Sigmoid colon (tissue), 7 donors: ENCODE measurements at places on chromosomes 13 and 19.

DNA sequence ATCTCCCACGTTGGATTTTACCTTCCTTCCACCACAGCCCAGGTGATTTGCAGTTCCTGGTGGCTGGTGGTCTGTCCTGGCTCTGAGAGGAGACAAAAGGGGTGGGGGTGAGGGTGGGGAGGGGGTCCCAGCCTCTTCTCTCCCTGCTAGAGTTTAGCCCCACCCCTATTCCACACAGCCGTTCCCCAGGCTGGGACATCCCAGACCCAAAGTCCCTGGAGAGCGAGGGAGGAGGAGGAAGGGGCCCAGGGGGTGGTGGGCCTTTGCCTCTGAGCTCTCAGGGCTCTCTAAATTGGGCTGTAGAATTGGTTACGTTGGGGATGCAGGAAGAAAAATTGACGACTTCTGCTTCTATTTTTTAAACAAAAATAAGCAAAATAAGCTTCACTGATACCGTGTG, 81.9 kb downstream of the SLC6A16 start:
- no peak for DNase-seq

GRCh38 chr19:49767381-49767780, 580 bp downstream of the AP2A1 start:
- DNase-seq = no peak

DNA sequence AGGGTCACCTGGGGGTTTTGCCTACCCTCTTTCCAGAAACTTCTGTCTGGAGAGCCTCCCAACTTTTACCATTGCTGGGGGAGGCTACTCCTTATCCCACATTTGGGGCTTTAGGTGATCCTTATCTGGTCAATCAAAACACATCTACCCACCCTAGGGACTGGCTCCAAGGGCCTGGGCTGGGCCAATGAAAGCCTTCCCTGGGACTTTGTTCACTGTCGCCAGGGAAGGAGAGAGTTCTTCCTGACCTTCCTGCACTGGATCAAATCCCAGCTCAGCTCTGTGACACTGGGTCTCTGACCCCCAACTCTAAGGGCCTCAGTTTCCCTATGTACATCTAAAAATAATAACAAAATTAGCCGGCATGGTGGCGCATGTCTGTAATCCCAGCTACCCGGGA, 11.1 kb downstream of the DOCK6 start:
- DNase-seq = no peak

DNA sequence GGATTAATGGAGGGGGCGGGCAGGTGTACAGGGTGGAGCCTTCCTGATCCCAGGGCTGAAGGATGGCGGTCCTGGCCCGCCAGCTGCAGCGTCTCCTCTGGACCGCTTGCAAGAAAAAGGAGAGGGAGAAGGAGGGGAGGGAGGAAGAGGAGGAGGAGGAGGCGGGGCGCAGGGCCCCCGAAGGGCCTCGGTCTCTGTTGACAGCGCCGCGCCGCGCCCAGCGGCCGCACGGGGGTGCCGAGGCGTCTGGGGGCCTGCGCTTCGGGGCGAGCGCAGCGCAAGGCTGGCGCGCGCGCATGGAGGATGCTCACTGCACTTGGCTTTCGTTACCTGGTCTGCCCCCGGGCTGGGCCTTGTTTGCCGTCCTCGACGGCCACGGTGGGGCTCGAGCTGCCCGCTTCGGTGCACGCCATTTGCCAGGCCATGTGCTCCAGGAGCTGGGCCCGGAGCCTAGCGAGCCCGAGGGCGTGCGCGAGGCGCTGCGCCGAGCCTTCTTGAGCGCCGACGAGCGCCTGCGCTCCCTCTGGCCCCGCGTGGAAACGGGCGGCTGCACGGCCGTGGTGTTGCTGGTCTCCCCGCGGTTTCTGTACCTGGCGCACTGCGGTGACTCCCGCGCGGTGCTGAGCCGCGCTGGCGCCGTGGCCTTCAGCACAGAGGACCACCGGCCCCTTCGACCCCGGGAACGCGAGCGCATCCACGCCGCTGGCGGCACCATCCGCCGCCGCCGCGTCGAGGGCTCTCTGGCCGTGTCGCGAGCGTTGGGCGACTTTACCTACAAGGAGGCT, at the start of gene PPM1N:
Gene PPM1N, plus strand, starts transcription at position 33 of the 785 bp plus-strand sequence. Its CDS starts 30 bp downstream, at position 63.
- DNase-seq = no peak

DNA sequence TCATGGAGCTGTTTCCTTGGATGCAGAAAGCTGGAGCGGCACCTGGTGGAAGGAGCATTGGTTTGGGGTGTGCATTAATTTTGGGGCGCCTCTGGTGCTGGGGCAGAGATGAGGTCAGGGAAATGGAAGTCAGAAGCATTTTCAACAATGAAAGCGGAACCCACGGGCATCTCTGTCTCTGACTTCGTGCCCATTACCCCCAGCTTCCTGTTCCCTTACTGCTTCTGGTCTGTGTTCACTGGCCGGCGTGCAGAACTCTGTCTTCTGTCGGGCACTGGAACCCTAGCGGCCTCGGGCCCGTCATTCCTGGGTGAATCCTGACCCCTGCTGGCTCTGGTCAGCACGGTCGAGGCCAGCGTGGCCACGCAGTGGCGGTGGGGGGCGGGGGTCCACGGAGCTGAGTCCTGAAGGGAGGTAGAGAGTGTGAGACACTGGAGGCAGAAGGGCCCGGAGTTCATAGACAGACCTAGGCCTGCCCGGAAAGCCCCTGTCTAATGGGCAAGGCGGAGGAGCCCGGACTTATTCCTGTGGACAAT, 7.9 kb upstream of the LINGO3 start:
- DNase-seq = peak; percentile 85

- no peak for DNase-seq
Measured at GRCh38 chr19:6268382-6268771, 11.4 kb downstream of the MLLT1 start.

GRCh38 chr19:35816262-35816661, 3.6 kb upstream of the PRODH2 start:
- no peak for DNase-seq

GRCh38 chr13:98181111-98181815, 4.2 kb upstream of the RNF113B start:
- no peak for DNase-seq

DNA sequence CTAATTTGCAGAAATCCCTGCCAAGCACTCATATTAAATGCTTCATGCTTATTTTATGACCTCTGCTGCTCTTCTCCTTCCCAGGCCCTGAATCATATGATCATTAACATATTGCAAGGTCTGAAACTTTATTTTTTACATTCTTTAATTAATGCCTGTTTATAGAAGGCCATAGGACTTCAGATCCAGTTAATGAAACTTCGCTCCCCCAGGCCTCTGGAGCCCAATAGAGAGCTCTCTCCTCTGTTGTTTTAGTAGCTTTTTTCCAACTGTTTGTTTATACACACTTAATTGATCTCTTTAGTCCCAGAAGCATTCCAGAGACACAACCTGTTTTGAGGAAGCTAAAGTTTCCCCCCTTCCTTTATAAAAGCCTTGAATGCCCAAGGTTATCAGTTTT, 68.3 kb downstream of the DACH1 start:
- DNase-seq = no peak

GRCh38 chr13:65710514-65710913, 1519.6 kb downstream of the PCDH9 start:
- no peak for DNase-seq

GRCh38 chr13:30479154-30479882, 13.6 kb upstream of the HMGB1 start:
- DNase-seq = no peak

DNA sequence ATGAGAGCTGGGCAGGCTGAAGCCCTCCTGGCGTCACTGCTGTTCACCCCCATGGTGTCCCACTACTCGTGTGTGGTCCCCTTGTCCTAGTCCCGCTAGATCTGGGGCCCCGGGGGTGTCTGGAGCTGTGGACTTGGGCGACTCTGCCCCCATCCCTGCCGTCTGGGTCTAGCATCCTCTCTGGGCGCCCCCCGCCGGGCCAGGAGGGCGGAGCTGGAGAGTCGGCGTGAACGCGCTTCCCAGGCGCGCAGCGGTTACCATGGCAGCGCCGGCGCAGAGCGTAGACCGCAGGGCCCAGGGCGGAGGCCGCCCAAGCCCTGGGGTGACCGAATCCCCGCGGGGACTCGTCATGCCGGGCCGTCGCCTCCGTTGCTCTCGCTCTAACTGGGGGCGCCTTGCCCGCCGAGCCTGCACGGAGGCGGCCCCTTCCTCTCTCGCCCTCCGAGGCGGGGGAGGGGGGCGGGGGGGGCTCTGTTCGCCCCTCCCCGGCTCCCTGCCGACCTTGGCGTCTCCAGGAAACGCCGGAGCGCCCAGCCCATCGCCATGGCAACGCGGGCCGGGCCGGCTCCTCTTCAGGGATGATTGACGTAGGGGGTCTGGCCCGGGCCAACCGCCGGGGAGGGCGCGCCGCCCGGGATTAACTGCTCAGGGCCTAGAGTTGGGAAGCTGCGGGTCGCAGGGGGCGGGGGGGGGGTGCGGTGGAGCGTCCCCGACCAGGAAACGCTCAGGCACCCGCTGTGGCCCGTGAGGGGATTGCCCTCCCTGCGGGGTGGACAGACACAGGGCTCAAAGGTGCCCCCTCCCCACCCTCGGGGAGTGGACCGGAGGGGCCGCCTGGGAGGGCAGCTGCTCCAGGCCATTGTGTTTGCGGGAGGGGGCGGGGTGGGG, 8.9 kb downstream of the ISYNA1 start:
- peak; percentile 87 for DNase-seq

DNA sequence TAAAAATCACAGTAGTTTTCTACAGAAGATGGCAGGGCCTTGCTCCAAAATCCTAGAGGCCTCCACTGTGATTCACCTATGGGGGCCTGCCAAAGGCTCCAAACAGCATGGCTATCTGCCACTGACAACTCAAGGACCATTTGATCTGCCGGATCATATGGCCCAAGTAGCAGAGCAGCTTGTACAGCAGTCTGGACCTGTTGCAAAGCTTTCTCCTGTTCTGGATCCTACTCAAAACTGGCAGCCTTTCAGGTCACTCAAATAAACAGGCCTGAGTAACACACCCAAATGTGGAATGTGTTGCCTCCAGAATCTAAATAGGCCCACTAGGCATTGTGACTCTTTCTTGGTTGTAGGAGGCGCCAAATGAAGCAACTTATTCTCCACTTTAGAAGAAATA, 1049.3 kb downstream of the PCDH9 start:
- DNase-seq = no peak

DNA sequence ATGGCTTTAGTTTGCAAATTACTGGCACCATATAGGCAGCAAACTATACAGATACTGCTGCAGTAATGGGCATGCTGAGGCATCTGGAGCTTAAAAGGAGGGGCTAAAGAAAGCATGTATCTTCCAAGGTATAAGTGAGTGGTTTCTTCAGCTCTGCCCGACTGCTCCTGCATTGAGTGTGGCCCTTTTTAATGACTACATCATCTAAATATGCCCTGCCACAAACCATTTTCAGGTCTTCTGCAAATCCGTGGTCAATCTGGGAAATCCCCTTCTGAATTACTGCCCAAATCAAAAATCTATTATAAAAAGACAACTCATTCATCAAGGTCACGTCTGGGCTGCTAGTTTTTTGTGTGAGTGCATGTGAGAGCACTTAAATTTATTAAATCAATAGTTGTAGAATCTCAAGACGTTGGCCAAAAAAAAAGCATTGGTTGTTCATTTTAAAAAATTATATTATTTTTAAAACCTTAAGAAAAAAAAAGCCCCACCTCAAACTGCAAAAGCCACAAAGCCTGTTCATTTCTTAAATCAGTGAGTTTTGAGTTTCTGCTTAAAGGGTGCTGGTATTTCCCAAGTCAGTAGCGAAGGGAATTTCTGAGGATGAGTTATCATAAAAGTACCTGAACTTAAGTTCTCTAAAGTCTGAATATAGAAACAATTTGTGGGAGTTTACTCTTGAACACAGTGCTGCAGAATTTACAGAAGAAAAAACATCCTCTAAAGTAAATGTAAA, 16.3 kb downstream of the LCP1 start:
- DNase-seq = no peak
